COLO829 (cell line): ENCODE measurements at places on chromosomes 2 and 18.

- DNase-seq: no peak
Observed at GRCh38 chr2:225599856-225600255, 200.3 kb downstream of the NYAP2 start.

- DNase-seq: no peak
Observed at GRCh38 chr18:79517341-79517740, 121.6 kb downstream of the NFATC1 start.

DNA sequence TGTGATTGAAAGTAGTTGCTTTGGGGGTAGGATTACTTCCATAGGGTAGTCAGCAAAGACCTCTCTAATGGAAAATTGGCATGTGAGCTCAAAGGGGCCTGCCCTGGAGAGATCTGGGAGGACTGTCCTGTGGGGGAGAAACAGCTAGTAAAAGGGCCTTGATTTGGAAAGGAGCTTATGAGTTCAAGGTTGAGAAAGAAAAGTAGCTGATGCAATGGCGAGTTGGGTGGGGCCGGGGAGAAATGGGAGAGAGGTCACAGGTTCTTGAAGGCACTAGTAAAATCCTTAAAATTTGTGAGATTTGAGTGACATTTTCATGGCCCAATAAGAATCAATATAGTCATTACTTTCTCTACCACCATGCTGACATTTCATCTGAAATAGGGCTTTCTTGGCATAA, 82.0 kb upstream of the CCDC195 start:
- DNase-seq: no peak

- DNase-seq: no peak
Observed at GRCh38 chr2:56671973-56672569, 488.3 kb downstream of the CCDC85A start.

DNA sequence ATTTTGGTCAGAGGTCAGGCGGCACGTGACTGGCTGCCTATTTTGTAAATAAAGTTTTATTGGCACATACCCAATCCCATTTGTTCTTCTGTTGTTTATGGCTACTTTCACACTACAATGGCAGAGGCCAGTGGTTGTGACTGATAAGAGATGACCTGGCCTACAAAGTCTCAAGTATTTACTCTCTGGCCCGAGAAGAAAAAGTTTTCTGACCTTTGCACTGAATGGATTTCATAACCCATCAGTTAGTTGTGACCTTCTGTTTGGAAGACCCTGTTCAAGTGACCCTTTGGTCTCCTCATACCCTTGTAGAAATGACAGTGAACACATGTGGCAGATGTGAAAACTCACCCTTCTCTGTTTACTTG, 121.4 kb upstream of the MGAT5 start:
- no peak for DNase-seq

GRCh38 chr18:64717026-64717425, 568.1 kb upstream of the LINC00305 start:
- DNase-seq: no peak

DNA sequence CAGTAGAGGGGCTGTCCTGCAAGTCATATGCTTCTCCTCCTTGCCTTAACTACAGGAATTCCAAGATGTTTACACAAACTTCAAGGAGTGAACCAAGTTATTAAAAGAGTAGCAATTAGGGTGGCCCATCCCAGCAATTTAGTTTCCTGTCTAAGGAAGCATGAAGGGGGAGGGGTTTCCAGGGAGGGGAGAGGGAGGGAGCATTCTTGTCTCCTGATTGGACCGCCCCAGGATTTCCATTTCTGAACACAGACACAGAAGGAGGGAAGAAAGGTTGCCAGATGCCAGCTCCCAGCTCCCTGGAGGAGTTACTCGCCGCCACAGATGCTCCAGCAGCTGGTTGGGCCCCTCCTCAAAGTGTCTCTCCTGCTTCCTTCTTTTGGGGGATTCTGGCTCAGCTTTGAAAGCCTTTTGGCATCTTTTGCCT, 107.6 kb downstream of the TRIB2 start:
- DNase-seq: no peak

DNA sequence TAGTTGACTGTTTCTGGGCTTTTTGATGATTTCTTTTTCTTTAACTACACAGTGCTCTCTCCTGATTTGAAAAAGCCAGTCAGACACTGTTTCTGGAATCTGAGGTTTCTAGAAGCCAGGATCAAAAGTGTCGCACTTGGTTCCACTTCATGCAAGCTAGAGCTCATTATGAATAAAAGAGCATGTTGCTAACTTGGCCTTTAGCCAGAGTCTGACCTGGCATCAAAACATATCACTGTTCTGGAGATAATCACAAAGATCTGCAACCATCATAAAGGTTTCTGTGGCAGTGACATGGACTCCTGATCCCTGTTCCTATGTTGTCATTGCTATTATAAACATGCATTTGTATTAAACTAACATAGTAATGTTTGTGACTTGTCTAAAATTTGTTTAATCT, 76.1 kb upstream of the MAPRE2 start:
- no peak for DNase-seq

DNA sequence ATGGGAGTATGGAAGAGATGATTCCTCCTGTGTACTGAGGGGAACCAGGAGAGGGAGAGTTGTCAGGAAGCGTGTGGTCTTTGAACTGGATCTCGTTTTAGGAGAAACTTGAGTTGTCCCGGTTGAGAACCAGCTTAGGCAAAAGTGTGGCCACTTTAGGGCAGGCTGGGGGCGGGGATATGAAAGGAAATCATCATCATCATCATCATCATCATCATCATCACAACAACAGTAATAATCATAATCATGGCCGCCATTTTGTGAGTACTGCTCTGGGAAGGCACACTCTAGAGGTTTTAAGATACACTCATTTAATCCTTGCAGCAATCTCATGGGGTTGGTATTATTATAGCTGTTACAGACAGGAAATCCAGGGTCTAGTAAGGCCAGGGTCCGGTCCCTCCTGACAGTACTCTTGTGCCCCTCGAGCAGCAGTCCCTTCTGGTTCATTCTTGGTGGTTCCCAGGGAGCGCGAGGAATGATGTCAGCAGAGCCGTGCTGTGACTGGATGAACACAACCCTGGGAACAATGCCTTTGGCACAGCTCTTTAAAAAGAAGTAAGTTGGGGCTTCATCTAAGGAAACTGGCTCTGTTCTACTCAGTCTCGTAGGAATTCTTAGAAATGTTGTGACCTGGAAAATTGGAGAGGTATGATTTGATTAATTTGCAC, 33.8 kb downstream of the PARD3B start:
- DNase-seq: no peak

GRCh38 chr2:71842744-71843143, 304.9 kb downstream of the CYP26B1 start:
- no peak for DNase-seq

DNA sequence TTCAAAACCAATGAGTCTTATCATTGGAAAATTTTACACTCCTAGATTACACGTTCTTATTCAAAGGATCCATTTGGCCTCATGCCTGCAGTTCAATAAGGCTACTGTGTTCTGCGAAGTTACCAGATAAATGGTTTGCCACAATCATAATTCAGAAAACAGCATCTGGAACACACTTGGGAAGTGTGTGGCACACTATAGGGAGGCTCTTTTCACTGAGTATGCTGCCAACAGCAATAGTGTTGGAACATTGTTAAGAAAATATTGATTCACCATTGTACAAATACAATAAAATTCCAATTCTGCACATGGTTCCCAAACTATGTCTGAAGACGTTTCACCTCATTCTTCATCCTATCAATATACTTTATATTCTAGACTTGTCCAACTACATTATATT, 141.4 kb upstream of the DOK6 start:
- DNase-seq: no peak

GRCh38 chr18:41266616-41267015, 688.4 kb upstream of the PIK3C3 start:
- DNase-seq: no peak

DNA sequence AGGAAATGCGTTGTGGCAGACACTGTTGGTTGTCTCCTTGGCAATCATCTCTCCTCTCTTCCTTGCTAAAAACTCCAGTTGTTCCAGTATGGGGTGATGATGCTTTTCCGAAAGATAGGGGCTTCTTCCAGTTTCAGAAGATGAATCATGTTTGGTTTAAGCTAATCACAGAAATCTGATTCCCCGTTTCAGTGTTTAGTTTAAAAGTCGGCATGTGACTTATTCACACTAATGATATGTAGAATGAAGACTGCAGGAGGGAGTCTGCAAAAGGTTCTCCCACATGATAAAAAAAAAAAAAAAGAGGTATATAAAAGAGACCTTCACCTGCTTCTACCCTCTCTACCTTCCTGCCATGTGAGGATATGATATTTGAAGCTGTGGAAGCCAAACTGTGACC, 239.0 kb upstream of the SIX2 start:
- DNase-seq: no peak

DNA sequence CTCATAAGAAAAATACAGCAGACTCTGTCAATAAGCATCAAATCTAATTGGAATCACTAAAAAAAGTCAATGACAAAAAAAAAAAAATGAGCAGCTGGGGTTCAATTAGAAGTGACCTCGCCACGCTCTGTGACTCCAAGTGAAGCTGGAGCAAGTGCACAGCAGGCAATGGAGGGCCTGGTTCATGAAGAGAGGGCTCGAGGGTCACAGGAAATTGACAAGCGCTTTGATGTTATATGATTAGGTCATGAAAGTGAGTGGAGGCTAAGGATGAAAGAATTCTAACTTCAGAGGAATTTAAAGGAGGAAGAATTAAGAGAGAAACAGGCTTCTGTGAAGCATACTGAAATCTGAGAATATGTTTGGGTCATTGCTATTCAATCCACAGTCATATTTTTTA, 85.4 kb upstream of the TMEM18 start:
- DNase-seq: no peak

DNA sequence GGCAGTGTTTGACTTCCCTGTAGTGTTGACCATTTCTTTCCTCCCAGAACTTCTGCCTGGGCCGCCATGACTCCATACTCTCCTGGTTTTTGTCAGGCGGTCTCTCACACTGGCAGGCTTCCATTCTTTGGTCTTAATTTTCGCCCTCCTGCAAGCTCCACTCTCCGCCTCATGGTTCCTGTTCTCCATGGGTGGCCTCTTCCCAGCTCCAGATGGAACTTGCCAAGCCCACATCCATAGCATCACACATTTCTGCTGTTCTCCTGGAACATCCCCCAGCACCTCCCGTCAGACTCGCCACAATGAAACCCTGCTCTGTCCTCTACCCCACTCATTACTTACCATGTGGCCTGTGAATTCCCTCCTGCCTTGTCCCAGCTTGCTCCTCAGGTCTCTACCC, 896 bp upstream of the AFF3 start:
- DNase-seq: no peak

GRCh38 chr18:57077005-57077765, 69.7 kb upstream of the BOD1L2 start:
- DNase-seq: no peak

DNA sequence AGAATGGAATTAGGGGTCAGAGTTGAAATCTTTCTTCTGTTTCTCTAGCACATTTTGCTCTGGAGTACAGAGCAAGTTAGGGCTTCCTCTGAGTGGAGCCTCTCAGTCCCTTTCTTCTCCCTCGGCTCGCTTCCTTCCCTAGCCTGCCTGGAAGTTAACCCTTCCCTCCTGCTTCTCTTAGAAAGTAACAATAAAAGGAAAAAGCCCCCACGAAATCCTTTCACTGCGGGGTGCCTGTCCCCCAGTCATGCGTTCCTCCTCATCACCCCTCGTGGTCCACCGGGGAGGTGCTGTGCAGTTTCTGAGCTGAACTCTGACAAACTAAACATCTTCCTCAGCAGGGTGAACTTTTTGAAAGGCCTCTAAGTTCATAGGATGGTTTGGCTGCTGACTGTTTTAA, 2.0 kb downstream of the IGFBP2 start:
- no peak for DNase-seq

DNA sequence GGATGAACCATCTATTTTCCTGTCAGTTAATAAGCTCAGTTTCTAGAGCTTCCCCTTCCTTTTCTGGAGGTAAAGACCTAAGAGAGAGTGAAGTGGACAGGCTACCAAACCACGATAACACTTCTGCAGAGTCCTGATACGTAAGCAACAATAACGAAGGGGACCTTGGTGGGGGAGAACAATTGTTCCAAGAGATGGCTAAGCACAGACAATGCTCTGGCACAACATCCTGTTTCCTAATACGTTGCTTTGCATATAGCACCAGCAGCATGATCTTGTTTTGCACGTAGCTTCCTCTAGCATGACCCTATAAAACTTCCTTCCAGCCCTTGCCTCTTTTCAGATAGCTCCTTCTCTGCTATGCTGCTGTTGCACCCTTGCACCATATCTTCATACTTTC, 247.3 kb downstream of the RAD51AP2 start:
- DNase-seq: no peak

GRCh38 chr18:1891641-1892040, 679.7 kb downstream of the METTL4 start:
- DNase-seq: no peak

DNA sequence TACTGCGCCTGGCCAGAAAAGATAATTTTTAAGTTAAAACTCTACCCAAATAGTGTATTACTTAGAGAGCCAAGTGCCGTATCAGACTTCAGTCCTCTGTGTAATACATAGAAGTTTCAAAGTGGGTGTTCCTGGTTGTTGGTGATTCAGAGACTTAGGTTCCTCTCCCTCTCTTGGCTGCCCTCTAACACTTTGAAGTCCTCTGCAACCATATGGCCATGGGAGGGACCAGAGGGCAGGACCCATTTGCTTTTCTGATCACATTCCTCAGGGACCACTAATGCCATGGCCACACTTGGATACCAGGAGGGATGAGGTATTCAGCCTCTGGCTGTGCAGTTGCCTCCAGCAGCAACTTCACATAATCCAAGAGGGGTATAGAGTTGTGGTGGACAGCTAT, 131.5 kb downstream of the CAPN13 start:
- DNase-seq: no peak

GRCh38 chr2:227248876-227249275, 76.2 kb upstream of the MFF start:
- no peak for DNase-seq

DNA sequence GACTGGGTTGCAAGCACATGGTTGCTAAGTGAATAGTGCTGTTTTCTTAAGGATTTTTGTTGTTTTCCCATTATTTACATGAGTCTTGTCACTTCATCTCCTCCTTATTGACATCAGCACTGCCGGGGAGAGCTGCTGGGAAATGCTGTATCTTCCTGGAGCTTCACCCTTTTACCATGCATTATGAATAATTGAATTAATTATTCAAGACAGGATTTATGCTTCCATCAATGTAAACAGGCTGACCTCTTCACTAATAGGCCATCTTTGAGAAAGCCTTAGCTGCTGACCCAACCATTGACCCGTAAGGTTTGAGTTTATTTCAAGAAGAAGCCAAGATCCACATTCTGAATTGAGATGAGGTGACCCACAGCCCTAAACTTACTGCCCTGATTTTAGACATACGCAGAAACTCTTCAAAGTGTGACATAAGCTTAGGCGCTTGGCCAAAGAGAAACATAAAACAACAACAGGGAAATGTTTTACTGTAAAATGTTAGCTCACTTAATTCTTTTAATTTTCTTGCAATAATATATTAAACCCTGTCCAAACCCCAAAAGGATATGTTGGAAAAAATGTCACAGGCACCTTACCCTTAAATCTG, 365.5 kb upstream of the SYT4 start:
- no peak for DNase-seq
